ENCODE measurements at places on chromosomes 6 and 20.

DNA sequence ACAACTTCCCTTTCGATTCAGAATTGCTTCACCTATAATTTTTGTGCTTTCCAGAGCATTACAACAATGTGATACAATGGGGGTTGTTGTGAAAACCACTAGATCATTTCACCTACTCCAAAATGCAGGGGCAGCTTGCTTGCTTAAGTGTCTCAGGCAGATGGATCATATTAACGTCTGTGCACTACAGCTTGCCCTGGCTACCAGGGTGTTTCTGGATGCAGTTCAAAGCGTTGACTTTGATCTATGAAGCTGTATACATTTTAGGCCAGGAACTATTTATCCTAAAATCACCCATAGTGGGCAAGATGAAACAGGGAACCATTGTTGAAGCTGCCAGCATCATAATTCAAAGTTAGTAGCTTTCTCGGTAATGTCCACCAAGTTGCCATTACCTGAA, 339.5 kb upstream of the HSF2 start:
- DNase-seq = no peak

- DNase-seq = no peak
These were observed 453.4 kb upstream of the SPTLC3 start for GRCh38 chr20:12555369-12555768.

GRCh38 chr6:49980898-49981297, 11.5 kb upstream of the DEFB113 start:
- no peak for DNase-seq

- DNase-seq = peak; percentile 65
These were observed 5.4 kb downstream of the NPBWR2 start for GRCh38 chr20:64101731-64102621.

DNA sequence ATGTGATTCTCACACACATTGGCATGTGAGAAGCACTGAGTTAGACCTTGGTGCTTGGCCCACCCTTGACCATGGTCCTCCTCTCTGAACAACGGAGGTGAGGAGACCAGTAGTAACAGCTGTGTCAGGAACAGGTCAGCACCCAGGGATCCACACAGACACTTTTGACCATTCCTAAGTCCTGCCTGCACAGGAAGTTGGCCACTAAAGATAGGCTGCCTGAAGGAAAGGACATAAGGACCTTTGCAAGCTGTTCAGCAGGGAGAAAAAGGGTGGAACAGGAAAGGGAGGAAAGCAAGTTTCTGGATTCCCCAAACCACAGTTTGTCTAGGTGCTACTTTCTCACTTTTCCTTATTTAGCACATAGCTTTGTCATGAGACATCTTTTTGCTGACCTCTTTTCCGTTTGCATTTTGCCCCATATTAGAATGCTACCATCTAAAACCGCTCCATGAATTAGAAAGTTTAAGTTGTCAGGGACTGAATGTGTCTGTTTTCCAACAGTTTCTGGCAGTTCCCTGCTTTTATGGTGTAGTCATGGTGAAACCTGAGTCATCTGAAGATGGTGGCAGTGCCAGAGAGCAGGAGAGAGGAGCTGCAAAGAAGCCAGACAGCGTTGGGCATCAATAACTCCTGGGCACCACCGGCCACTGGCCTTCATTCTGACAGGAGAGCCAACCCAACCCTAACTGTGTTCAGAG, 1.1 kb upstream of the CD109 start:
- no peak for DNase-seq

DNA sequence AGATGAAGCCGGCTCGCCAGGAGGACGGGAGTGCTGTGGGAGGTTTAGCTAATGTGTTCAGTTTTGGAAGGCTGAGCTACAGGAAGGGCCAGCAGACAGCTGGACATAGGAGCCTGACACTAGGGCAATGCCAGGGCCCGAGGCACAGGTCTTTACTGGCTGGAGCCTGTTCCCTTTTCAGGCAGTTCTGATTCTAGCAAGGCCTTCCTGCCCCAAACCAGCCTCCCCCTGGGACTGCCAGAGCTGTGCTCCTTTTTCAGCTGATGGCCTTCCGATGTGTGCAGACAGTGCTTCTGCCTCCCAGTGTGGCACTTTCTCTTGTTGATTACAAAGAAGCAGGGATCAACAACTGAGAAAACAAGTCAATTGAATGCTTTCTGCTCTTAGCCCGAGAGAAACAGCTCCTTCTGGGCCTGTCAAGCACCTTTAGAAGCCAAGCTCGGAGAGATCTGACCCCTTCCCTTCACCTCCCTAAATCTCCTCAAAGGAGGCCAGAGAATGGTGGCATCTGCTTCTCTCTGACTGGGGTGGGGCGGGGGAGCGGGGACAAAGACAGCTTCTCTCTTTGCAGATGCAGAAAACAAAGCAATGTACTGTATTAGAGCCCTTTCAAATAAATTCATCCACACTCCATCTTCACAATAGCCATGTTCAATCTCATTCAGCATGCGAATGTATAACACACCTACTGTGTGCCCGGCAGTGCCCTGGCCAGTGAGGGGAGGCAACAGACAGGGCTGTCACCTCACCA, 63.2 kb downstream of the RAB44 start:
- no peak for DNase-seq

DNA sequence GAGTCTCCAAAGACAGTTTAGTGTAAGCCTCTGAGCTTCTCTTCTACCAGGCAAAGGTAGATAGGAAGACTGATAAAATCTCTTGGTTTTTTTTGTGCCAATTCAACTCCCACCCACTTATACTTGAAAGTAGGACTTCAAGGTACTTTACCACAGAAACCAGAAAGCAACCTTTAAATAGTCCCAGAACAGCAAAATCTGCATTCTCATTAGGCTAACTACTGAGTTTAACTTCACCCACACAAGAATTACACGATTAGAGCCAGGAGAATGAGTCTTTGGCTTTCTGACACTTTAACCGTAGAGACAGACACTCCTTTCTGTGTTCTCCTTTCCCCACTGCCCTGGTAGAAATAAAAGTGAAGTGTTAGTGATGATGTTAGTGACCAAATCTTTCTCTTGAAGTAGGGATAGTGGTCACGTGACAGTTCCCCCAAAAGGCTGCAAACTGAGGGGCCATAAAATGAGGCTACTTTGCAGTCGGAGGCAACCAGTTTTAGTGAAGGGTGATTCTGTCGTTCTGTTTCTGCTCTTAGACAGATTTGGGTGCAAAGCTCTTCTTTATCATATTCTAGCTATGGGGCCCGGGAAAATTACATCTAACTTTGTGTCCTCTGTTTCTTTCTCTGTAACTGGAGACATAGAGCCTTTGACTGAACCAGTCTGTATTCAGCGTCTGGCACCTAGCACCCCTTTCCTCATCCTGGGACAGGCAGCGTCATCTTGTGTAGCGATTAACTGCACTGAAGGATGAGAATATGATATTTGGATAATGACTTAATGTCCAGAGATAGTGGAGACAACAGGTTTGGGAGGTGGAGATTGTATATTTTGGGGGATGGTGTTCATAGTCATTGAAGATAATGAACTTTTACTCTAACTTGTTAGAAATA, 206.4 kb upstream of the CITED2 start:
- no peak for DNase-seq

DNA sequence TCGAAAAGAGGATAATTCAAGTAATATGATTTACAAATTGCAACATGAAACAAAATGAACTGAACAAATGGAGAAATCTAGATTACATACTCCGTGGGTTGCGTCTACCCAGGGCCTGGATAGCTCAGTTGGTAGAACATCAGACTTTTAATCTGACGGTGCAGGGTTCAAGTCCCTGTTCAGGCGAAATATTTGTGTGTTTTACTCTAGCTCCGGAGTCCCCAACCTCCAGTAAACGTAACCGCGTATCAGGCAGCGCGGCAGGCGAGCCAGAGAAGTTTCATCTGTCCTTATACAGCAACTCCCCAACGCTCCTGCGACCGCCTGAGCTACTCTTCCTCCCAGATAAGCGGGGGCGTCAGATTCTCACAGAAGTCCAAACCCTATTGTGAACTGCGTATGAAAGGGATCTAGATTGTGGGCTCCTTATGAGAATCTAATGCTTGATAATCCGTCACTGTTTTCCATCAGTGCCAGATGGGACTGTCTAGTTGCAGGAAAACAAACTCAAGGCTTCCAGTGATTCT, 176.1 kb downstream of the TRIM27 start:
- no peak for DNase-seq

DNA sequence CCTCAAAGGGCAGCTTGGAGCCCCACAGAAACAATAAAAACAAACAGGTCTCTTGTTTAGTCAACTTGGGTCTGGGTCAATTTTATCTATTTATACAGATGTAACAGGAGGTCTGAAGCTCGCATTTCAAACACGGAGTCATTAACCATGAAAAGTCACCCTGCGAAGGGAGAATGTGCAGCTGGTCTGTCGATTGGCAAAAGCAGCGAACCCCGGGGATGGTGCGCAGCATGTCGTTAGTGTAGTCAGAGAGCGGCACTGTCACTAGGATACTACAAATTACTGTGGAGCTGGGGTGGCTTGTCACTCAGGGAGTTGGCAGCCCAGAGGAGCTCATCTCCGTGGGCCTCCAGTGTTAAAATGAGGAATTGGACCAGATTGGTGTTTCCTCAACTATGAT, 190.4 kb upstream of the ARG1 start:
- no peak for DNase-seq

DNA sequence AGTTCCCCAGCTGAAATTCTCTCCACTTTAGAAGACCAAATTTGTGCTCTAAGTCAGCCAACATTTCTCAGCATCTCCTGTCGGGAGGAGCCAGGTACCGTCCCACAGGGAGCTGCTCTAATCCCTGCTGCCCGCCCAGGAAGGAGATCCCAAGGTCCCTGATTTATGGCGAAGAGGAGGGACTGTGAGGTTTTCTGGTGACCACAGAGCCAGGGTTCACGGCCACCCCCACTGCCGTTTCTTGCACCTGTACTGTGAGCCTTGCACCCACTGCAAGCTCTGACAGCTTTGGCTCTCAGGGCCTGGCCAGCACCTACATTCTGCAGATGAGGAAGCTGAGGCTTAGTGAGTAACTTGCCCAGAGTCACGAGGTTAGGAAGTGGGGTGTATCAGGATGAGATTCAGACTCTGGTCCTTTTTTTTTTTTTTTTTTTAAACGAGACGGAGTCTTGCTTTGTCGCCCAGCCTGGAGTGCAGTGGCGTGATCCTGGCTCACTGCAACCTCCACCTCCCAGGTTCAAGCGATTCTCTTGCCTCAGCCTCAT, 34.9 kb downstream of the FOXC1 start:
- no peak for DNase-seq

GRCh38 chr6:129507059-129507807, 202.7 kb downstream of the ARHGAP18 start:
- DNase-seq = no peak

GRCh38 chr20:44552950-44553908, 29.1 kb upstream of the PKIG start:
- no peak for DNase-seq

DNA sequence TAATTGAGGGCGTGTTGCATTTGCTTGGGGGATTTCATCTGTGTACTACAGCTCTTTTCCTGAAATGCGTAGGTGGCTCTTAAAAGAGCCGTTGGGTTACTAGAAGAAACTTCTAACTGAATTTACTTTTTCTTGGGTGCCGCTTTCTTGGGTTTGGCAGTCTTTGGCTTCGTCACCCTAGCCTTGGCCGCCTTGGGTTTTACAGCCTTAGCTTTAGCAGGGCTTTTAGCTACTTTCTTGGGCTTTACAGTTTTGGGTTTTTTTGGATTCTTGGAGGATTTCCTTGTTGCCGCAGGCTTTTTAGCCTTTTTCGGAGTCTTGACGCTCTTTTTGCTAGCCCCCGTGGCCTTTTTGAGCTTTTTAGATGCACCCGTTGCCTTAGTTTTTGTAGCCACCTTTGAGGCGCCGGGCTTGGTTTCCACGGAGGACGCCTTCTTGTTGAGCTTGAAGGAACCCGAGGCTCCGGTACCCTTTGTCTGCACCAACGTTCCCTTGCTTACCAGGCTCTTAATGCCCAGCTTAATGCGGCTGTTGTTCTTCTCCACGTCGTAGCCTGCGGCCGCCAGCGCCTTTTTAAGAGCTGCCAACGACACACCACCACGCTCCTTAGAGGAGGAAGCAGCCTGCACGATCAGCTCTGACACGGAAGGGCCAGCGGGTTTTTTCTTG, 54.5 kb downstream of the TRIM38 start:
- no peak for DNase-seq

DNA sequence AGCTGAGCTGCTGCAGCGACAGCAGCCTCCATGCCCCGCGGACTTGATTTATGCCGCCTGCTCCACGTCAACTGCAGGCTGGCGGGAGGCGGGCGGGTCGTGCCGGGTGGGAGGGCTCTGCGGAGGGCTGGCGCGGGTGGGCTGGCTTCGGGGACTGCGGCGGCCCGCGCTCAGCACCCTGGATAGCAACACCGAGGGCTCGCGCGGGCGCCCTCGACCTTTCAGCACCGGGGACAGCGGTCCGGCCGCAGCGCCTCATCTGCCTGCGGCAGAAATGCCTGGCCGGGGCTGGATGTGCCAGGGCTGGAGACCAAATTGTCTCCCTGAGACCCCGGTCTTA, 792 bp downstream of the SNAP25 start:
- no peak for DNase-seq

- DNase-seq = no peak
These were observed 40.3 kb upstream of the GFOD1 start for GRCh38 chr6:13527671-13528056.

DNA sequence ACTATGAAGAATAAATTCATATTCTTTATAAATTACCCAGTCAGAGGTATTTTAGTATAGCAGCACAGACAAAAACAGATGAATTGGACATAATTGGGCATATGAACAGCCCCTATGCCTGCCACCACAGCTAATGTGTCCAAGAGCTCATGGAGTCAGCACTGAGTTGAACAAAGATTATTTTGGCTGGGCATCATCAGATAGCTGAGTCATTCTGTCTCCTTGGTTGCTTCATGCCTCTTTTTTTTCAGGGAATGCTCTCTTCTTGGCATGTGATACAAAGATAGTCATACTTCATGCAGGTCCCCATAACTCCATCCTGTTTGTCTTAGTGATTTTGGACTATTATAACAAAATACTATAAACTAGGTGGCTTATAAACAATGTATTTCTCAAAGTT, 275.6 kb downstream of the TENT5A start:
- DNase-seq = no peak

- DNase-seq = no peak
These were observed 38.1 kb upstream of the NOX3 start for GRCh38 chr6:155493694-155494143.

DNA sequence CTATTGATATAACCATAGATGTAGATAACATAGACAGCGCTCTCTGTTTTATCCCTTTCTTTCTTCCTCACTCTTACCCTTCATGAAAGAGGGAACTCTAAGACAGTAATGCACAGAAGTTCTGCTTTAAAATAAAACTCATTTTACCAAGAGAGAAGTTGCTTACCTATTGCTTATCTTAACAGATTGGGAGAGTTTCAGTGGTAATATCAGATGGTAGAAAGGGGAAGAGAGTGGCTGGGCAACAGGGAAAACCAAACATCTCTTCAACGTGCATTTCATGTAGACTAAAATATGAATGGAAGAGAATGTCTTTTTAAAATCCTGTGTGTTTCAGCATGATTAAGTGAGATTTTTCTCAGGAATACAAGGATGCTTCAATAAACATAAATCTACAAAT, 45.3 kb upstream of the SIRPG start:
- DNase-seq = no peak

DNA sequence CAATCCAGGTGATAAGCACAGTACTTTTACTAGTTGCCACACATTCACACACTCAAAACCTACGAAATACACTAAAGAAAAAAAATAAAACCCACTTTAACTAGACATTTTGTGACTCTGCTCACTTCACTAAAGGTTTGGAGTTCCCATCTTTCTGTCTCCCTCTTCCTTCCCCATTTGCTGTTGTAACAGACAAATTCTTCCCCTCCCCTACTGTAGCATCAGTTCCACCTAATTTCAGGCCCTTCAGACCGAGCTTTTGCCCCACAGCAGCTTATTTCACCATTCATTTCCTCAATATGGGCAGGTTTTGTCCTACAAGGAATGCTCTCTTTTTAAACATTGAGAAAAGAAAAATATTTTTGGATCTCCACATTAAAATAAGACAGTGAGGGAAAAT, 31.3 kb upstream of the MRAP2 start:
- no peak for DNase-seq

Measured in stimulated activated CD4-positive, alpha-beta T cell treated with anti-CD3 and anti-CD28 coated beads, Interleukin-1b, Interleukin-23, amount 100 ng/mL, for 1 hour (primary cell).